ENCODE measurements at places on chromosomes 3 and 15.

GRCh38 chr3:151379083-151379734 is 5.3 kb downstream of the P2RY12 start:
- no peak for DNase-seq

DNA sequence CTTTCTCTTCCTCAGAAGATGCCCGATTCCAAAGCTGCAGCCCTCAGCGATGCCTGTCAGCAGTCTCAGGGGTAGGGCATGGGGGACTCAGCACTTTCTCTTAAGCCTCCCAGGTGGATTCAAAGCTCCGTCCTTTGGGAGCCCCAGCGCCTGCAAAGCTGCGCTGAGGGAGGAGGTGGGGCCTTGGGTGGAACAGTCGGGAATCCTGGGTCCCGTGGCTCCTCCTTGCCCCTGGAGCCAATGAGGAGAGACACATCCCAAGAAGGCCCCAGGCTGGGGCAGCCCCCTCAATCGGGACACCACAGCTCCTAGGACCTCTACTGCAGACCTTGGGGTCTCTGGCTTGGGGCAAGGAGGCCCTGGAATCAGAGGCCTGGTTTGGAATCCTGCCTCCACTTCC is 227.5 kb upstream of the IGF1R start:
- DNase-seq = no peak

DNA sequence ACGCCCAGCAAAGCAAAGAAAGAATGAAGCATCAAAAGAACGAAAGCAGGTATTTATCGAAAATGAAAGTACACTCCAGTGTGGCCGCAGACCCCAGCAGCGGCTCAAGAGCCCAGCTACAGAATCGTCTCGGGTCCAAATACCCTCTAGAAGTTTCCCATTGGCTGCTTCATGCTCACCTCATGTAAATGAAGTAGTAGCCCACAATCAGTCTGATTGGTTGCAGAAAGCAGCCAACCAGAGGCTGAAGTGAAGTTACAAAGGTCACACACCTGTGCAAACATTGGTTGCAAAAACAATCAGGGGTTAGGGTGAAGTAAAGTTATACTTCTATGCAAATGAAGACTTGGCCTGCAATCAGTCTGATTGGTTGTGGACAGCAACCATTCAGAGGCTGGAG is 32.0 kb downstream of the SV2B start:
- DNase-seq = no peak

GRCh38 chr3:128167973-128168674 is 14.8 kb downstream of the EEFSEC start:
- no peak for DNase-seq

DNA sequence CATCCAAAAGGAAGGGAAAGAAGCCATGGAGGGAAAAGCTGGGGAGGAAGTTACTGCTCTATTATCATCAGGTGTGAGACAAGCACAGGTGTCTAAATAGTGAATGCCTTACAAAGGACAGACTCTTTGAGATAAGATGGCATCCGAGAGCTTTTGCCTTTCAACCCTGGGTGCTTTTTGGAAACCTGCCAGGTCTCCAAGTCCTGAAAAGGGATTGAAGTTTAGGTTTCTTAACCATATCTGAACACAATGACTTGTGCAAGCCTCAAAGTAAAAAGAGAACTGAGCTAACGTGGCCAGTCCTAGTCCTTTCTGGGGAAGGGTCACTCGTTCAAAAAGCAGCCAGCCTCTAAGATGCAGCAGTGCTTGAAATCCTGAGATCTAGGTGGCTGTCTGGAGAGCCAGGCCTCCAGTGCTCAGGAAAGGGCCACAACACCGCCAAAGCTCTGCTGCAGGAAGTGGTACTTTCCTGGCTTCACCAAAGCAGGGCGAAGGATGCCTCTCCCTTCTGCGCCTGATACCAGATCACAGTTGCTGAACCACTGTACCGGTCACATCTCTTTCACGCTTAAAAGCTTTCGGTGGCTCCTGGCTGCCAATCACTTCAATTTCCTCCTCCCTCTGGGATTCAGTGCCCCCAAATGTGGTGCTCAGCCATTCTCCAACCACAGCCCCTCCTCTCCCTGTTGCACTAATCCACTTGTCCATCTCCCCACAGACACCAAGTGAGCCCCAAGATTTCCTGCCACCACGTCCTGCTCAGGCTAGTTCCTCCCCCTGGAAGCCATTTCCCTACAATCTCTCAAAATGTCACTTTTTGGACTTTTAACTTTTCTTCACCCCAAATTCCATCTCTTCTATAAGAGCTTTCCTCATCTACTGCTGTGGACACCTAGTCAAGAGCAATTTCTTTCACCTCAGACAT is 104.1 kb upstream of the LPP start:
- DNase-seq = peak; percentile 17

GRCh38 chr3:161343540-161343939 is 27.8 kb downstream of the SPTSSB start:
- DNase-seq = no peak

DNA sequence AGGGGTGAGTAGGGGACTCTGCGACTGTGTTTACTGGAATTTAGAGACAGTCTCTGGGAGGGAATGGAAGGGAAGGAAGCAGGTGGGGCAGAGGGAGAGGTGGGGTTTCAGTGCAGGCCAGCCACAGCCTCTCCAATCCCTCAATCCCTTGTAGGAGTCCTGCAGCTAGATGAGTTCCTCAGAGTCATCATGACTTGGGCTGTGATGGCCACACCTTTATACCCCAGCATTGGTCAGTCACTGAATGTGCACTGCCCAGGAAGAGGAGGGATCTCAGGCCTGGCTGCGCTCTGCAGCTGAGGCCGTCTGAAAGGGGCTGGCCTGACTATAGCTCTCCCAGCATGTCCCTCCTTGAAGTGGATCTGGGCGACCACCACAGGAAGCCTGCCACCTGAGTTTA is 67.3 kb upstream of the GLCE start:
- DNase-seq = no peak

GRCh38 chr15:65088643-65089021 is 12.1 kb downstream of the KBTBD13 start:
- no peak for DNase-seq

DNA sequence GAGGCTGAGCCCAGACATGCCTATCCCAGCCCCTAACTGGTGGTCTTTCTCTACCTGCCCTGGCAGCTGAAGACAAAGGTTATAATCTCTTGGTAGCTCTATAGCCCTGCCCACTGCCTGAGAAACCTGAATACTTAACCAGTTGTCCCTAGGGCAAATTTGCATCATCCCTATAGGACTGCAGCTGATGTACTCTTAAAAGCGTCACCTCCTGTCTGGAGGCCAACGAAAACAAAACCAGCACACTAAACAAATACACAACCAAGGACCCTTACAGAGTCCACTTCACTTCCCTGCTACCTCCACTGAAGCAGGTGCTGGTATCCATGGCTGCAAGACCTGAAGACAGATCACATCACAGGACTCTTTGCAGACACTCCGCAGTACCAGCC is 98.0 kb downstream of the KCNAB1 start:
- no peak for DNase-seq

DNA sequence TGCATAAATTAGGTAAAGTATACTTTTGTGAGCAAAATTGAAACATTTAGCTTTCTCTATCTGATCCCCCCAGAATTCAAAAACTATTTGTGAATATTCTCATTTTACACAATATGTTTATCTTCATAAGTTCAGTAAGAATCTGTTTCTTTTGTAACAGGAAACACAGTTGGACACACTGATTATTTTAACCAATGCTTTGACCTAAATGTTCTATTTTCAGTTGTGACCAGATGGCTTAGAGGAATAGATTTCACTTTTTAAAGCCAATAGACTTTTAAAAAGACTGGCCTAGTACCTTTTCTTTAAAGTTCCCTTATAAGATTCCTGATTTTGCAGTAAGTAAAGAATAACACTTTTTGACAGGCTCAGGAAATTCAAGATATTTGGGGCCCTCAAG is 74.0 kb upstream of the STRIT1 start:
- DNase-seq = no peak

- DNase-seq = no peak
These were observed 41.8 kb downstream of the AQR start for GRCh38 chr15:34927726-34928125.

GRCh38 chr3:33795131-33795530 is 3.3 kb upstream of the PDCD6IP start:
- DNase-seq = no peak

DNA sequence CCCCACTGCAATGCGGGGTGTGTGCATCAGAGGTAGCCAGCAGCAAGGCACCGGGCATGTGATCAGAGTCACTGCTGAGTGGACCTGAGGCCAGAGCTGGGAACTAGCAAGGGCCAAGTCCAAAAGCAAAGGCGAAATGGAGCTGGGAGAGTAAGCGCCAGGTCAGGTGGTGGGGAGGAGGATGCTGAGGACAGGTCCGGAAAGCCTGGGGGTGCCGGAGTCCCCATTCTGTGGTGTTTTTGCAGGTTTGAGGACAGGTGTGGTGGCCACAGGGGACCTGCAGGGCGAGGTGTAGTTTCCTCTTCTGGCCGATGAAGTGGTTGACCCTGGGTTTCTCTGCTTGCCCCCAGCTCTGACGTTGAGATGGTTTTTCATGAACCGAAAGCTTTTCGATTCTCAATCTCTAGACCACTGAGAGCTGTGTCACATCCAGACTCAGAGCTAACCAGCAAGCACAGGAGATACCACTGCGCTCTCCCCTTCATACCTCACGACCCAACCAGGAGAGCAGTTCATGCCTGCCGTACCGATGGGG is 35.0 kb upstream of the HES1 start:
- no peak for DNase-seq

GRCh38 chr15:70045045-70045444 is 52.7 kb downstream of the TLE3 start:
- DNase-seq = no peak

- DNase-seq = no peak
These were observed 109.8 kb downstream of the BBX start for GRCh38 chr3:107632576-107632975.

Measured in activated CD4-positive, alpha-beta T cell treated with anti-CD3 and anti-CD28 coated beads for 1 hour (primary cell).